ENCODE measurements at places on chromosomes 5 and 9.

DNA sequence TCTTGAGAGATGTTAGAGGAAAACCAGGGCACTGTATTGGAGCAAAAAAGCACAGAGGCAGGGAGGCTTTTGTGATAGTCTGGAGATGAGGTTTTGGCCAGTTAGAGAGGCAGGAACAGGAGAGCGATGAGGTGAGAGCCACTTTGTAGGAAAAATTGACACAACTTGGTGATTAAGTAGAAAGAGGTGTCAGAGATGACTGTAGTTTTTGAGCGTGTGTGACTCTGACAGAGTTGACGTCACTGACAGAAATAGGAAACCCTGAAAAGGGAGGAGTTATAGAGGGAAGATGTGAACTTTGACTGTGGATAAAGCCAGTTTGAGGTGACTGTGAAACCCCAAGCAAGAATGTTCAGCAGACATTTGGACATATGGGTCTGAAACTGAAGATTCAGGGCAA, 15.7 kb downstream of the NFX1 start:
- DNase-seq, result no peak

DNA sequence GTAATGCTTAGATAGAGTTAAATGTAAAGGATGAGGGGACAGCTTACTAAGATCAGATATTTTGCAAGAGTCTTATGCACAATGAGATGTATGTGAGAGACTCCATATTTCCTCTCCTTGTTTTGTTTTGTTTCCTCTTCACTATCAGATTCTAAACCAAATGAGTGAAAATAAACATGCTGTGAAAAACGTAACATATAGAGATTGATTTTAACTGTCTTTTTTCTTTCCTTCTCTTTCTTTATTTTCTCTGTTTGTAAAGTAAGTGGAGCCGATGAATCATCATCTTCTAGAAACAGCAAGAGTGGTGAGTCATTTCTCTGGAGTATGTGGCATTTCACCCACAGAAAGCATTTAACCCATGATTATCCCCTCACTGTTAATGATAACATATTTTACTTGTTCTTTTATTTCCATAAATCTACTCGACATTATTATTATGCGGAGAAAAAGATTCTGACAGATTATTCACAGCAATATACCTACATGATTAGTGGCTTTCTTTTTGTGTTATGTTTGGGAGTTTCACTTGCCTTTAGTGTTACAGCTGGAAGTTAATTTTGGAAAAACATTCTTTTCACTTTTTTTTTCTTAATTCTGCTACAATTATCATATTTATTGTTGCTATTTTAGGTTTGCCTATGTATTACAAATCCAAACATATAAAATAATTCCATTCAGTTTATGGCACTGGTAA, 2.1 kb upstream of the ANXA1 start:
- DNase-seq, result no peak

- no peak for DNase-seq
These were observed 3.5 kb downstream of the TMEM38B start for GRCh38 chr9:105697871-105698270.

DNA sequence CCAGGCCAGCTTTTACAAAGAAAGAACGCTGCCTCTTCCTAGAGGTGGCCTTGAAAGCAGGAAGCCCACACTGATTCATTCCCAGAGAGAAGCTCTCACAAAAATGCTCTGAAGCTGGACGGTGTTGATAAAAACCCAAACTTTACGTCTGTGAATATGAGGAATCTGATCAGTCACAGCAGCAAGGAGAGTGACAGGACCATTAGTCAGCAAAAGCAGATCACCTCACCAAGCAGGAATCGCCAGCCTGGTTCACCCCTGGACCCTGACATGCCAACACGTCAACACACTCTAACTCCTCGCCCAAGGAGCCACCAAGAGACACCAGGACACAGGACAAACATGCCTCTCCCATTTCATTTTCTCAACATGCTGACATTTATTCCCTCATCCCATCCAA, 70.6 kb upstream of the ZNF622 start:
- no peak for DNase-seq

- DNase-seq, result no peak
These were observed 13.6 kb upstream of the CAST start for GRCh38 chr5:96648593-96648992.

DNA sequence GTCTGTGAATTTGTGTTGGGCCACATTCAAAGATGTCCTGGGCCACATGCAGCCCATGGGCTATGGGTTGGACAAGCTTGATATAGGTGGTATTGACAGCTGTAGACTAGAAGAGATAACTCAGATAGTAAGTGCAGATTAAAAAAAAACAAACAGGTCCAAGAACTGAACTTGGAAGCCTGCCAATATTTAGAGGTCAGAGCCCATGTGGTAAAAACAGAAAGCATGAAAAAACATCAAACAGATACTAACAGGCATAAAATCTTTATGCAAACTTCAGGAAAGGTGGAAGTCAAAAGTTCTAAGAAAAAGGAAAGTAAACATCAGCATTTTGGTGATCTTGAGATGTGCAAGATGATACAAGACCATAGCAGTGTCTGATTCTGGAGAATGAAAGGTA, 155.1 kb upstream of the NR4A3 start:
- no peak for DNase-seq

DNA sequence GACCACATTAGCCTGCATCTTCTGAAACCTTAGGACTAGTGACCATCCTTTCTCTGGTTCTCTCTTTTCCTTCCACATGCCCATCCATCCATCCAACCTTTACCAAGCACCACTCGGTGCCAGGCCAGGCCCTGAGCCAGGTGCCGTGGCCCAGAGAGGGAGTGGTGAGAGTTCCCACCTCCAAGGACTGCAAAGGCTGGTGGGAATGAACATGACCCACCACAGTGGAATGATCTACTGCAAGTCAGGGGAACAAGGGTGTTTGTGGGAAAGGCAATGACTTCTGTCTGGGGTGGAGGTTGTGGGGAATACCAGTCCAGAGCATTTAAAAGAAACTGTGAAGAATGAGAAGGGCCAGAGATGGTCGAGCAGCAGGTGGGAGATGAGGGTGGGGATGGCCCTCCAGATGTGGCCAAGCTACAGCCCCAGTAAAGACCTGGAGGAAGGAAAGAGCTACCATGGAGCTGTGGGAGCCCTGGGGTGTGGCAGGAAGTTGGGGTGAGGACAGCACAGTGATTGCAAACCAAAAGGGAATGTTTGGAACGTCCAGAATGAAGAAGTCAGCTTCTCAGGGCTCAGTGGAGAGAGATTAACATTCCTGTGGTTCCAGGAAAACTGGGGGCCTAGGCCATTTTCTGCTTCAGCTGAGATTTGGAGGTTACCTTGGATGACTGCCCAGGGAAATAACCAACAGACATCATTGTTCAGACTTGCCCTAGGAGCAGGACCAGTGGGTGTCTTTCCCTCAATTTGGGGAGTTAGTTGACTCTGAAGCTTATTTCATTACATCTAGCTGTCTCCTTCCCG, 30.7 kb upstream of the CORO2A start:
- no peak for DNase-seq

DNA sequence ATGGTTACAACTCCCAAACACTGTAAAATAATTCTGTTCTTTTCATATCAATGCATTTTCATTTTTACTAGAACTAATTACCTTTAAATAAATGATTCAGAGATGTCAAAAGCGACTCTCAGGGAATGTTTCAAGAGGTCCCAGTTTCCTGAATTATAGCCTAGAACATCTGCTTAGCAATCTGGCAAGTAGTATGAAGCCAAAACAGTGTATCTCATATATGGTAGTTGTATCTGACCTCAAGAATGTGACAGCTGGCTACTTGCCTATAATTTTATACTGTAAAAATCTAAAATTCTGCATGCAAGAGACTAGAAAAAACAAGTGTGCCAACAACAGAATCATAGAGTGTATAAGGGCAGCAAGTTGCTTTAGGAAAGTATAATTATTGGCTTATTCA, 187.7 kb upstream of the POU5F2 start:
- no peak for DNase-seq

DNA sequence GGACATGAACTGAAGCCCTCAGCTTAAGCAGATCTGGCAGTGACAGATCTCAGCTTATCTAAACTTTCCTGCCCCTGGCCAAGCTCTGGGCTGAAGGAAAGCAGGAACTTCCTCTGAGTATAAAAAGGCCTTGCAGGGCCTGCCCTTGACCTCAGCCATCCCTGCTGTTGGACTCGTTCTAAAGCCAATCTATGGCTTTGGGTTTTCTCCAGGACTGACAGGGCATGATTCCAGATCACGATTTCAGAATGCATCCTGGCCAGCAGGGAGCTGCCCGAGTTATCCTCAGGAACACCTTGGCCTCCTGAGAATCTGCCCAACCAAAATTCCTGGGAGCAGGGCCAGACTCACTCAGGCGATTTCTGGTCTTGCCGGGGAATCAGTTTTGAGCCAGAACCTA, 502.7 kb downstream of the TLE4 start:
- DNase-seq, result no peak

DNA sequence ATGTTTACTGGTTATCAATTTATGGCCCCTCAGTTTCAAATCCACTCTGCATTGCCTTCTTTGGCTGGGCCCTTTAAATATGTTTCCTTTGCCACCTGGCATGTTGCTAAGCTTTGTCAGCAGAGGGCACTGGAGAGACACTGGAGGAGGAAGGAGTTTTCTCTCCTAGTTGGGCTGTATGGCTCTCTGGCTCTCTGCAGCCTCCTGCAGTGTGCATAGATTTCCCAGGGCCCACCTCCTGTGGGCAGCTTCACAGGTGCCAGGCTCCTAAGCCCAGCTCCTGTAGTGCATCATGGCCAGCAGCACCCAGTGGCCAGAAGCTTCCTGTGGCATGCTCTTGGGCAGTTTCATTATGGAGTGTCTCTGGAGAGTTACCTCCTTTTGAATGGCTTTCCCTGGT, 23.3 kb downstream of the CAVIN4 start:
- peak; percentile 14 for DNase-seq

DNA sequence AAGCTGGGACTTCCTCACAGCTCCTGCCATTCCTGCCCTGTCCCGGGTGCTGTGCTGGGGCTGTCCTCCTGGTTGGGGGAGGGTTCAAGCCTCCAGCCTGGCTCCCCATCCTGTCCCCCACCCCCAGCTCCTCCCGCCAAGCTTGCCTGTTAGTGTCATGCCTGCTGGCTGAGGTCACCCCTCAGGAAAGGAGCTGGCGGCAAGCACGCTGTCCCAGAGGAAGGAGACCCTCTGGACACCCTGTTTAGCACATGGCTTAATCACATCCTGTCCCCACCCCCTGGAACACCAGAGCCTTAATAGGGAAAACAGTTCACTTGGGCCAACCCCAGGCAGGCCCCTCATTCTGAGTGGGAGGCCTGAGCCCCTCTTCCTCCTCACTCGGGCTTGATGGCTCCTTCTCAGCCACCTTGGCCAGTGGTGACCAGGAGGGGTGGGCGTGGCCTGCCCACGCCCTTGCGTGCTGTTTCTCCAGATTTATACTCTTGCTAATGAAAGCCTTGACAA, 9.2 kb upstream of the PHYHD1 start:
- DNase-seq, result no peak

DNA sequence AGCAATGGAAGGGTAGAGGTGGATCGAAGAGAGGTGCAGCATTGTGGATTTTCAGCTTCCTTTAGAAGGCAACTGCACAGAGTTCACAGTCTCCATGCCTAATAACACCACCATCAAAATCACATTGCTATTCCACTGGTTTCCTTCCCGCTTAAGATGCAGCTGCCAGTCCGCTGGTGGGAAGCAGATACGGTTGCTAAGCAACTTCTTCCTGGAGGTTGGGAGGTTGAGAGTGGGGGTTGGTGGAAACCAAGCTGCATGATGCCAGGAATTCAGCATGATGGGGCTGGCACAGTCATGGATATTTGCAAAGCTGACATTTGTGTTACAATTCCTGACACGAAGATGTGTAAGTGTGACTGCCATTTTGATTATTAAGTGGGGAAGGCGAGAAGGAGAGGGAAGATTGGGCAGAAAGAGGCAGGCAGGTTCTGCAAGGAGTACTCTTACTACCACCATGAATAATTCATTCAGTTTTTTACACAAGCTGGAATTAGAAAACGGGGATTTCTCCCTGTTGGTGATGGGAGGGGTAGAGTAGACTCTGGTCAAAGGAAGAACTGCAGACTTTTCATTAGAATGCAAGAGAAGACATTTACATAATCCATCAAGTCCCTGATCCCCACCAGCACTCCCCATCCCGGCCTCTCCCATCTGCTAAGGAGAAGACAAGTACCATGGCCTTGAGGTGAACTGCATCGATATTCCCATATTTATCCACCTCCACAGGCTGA, 87.5 kb downstream of the GLDC start:
- DNase-seq, result no peak

GRCh38 chr5:17388717-17389116, 109.3 kb upstream of the TAF11L2 start:
- DNase-seq, result no peak

- DNase-seq, result no peak
These were observed 37.1 kb upstream of the RAPGEF6 start for GRCh38 chr5:131671994-131672655.

- no peak for DNase-seq
These were observed 1.3 kb upstream of the ACTL7A start for GRCh38 chr9:108860764-108861163.

GRCh38 chr9:118422508-118422907, 718.3 kb downstream of the TLR4 start:
- no peak for DNase-seq

GRCh38 chr5:7873216-7873615, 4.3 kb downstream of the MTRR start:
- no peak for DNase-seq

GRCh38 chr9:109969011-109969410, 189.0 kb downstream of the PALM2AKAP2 start:
- no peak for DNase-seq

- no peak for DNase-seq
These were observed 397.3 kb upstream of the KLF4 start for GRCh38 chr9:107886826-107887225.

- DNase-seq, result peak; percentile 6
These were observed at the start of gene GFRA3 for GRCh38 chr5:138274189-138274853. Gene GFRA3, minus strand, starts transcription at chr5:138274621. Its CDS starts 197 bp downstream, at chr5:138274424.

GRCh38 chr5:81783401-81783800, 32.5 kb upstream of the SSBP2 start:
- DNase-seq, result no peak

- no peak for DNase-seq
These were observed 14.0 kb downstream of the PRKAA1 start for GRCh38 chr5:40784027-40784653.

DNA sequence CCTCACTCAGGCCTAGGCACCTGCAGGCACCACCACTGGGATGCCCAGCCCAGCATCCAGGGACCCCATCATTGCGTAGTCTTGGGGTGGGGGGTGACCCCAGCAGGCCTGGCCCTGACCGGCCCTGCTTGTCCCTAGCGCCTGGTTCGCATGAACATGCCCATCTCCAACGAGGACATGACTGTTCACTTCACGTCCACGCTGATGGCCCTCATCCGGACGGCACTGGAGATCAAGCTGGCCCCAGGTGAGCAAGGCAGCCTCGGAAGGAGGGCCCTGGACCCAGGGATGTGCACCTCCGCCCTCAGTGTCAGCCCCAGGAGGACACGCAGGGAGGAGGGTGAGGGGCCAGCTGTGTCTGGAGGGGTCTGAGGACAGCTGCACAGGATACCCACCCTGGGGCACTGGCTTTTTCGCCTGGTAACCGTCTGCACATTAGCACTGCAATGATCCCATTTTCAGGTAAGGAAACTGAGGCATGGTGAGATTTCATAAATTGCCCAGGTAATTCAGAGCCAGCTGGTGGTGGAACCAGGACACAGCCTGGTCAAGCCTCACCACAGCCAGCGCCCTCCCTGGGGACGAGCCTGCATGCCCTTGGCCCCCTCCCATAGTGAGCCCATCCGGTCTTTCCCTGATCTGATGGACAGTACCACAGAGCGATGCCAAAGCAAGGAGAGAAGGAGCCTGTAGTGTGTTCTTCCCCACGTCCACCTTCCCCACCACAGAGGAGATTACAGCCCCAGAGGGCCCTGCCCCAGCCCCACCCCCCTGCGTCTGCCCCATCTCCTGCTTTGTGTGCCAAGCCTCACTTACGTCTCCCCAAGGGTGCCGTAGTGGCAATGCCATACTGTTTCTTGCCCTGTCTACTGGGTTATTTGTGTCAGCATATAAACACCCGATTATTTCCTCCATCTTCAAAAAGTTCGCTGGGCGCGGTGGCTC, 228.3 kb downstream of the CACNA1B start:
- no peak for DNase-seq

Measured in activated CD4-positive, alpha-beta T cell treated with anti-CD3 and anti-CD28 coated beads for 24 hours (primary cell).